ENCODE measurements at places on chromosomes 1 and 21.

- DNase-seq = no peak
Measured at GRCh38 chr1:43238991-43239469, 30.8 kb upstream of the TMEM125 start.

DNA sequence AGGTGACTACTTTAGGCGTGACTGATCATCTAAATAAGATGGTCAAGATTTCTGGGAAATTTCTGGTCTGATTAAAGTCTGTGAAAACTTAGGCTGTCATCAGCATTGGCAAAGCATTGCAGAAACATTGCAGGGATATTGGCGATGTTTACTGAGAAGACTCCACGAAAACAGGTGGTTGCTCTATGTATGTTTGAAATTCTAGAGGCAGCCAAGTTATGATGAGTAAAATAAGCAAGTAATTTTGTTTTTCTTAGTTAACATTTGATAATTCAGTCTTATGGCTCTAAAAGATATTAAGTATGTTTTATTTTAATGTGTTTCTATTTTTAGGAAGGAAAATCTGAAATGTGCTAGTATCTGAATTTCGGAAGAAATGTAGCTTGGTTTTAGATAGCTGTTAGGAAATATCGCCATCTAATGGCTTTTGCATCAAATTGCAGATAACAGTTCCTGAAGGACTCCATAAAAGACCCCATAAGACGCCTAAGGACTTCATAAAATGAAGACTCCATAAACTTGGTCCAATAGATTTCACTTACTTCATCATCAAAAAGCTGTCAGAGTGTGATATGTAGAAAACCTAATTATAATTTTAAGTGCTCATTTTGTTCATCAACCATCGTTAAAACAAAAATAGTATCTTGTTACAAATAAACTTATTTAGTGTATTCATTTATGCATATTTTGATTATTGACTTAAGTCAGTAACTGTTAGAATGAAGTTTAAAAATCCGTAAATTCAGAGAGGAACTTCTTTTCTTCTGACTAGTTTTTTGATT lies 344.6 kb downstream of the RYR2 start:
- DNase-seq = peak; percentile 37

- DNase-seq = no peak
Measured at GRCh38 chr1:109392037-109392787, 5.5 kb downstream of the SORT1 start.

DNA sequence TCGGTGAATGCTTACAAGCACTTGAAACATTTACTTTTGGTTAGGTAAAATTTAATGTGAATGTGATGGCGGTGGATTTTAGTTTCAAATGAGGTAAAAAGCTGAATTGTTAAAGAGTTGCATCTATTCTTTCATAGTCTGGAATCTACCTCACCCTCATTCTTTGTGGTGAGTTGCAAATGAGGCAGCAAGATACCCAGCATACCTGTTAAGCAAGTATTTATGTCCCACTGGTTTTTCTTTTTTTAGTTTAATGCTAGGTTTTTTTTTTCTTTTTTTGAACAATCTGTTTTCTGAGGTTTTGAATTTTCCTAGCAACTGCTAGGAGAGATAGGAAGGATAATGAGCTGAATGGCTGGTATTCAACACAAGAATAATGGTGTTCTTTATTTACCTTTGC lies 127.9 kb upstream of the CACYBP start:
- DNase-seq = no peak

DNA sequence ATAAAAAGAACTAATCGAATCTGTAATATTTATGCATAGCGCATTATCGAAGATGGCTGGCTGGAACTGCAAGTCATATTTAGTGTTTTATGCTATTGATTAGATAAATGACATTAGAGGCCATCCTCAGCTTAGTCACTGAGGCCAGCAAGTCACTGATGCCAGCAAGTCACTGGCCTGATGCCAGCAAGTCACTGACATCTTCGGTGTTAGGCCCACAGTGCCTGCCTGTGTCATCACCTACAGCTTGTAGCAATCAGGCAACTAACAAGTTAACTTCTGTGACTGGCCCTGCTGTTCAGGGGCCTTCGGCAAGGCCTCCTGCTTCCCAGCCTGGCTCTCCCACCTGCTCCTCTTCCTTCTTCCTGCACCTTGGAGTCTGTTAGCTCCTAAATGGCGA lies 65.6 kb upstream of the SCCPDH start:
- DNase-seq = no peak

DNA sequence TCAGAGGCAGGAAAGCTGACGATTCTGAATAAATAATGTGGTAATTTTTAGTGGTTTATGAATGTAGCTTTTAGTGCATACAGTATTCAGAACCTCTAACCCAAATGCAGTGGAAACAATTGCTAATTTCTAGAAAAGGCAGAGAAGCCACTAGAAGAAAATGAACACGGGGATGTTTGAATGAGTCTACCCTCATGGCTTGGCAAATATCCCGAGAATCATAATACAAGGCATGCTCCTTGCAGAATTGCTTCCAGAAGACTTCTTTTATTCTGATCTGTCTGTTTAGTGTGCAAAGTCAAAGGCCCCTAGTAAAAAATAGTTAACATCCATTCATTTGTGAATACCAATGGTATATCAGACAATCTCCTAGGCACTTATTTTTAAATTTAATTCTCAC lies 246.8 kb downstream of the LMO4 start:
- no peak for DNase-seq

DNA sequence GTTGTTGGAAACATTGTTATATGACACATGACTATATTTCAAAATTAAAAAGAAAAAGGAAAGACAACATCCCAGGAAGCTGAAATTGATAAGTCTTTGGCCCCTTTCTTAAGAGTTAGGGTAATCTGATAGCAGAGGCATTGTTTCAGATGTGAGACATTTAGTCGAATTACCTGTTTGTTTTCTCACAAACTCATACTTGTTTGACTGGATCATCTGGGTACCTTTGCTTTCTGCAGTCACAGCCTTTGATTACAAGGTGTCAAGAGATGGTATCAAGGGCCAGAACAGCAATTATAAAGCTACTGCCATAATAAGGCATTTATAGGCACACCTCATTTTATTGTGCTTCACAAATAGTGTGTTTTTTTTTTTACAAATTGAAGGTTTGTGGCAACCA lies 136.3 kb downstream of the DUSP10 start:
- no peak for DNase-seq

DNA sequence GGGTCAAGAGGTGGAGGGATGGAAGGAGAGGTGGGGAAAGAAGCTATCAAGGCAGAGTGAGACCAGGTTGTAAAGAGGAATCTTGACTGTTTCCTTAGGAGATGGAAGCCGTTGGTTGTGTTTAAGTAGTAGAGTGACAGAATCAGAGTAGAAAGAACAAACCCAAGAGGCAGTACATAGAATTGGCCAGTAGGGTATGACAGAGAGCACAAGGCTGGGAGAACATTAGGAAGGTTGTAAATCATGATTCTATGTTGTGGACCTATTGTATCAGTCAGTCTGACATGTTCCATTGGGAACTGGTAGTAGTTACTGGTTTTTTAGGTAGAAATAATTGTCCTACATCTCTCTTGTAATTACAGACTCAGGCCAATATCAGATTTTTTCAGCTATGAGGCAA lies 486.9 kb upstream of the USP24 start:
- peak; percentile 34 for DNase-seq

GRCh38 chr1:16367968-16368890 lies 1.2 kb downstream of the SZRD1 start:
- DNase-seq = no peak

GRCh38 chr1:169321539-169321938 lies 46.1 kb downstream of the NME7 start:
- no peak for DNase-seq

GRCh38 chr1:42940851-42941639 lies 17.6 kb downstream of the SLC2A1 start:
- DNase-seq = no peak

GRCh38 chr1:163442895-163443294 lies 121.1 kb downstream of the NUF2 start:
- no peak for DNase-seq

DNA sequence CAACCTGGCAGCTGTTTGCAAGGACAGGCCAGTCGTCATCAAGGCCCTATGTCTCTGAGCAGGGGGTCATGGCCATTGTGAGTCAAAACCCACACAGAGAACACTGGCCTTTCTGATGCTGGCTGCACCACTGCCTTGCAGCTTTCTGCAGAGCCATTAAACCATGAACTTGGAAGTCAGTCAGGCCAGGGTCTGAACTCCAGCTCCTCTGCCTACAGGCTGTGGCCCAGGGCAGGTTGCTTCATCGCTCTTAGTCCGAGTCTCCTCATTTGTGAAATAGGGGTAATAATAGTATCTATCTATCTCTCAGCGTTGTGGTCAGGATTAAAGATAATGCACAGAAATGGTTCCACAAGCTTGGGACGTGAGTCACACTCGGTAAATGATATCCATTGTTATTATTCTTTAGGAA lies 35.8 kb upstream of the HIVEP3 start:
- no peak for DNase-seq

DNA sequence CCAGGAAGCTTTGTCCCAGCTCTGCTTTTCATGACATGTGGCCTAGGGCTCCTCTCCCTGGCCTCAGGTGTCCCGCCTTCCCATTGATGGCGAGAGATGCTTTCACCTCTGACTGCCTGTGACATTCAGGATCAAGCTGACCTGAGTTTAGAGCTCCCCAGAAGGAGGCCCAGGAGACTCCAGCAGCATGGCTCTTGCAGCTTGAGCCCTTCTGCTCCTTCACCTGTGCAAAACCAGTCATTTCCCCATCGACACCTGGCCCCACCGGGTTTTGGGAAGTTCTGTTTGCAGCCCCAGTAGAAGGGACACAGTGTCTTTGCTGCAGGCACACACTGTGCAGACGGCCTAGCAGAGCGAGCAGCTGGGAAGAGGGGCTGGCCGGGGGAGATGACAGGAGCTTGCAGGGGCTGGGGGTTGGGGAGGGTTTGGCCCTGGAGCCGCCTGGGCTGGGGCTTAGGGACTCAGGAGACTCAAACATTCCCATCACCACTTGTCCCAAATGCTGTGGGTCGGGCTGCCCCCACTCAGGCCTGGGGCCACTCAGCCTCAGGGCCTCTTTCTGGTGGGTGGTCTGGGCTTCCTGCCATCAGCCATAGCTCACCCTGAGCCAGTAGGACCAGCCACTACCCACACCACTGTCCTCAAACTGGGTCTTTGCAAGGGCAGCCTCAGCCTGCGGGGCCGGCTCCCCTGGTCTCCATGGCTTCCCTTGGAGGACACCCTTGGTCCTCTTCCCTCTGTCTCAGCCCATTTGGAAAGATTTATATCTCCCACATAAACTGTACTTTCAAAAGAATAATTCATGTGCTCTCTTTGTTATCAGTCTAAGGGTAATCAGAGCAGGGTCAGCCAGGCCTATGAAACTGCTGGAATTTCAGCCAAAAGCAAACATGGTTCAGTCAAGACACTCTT lies 3.8 kb upstream of the EDN2 start:
- no peak for DNase-seq

DNA sequence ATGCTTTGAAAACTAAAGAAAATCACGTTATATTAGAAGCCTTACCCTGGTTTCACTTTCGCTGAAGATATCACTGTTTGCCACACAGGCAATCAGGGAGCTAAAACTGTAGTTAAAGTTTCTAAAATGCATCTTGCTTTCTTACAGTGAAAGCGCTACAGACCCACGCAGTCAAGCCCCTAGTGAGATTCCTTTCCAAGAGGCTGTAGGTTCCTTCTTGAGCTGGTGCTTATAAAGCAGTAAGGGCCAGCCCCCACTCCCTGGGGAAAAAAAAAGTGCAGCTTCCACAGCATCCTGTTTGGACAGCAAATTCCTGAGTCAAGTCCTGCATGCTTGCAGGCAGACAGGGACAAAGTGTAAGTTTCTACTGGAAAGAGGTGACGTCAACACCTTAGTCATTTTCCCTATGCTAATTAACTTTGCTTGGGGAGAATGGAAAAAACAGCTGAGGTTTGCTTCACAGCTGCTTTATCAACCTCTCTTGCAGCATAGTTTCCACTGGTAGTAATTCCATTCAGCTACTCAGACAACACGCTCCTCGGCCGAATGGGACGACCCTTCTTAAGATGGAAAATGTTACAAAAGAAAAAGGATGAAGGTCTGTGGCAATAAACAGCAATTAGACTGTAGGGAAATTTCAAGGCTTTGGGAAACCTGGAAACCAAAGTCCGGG lies 14.7 kb upstream of the KCNE1 start:
- DNase-seq = no peak

- DNase-seq = no peak
Measured at GRCh38 chr1:200206340-200206739, 178.8 kb downstream of the NR5A2 start.

DNA sequence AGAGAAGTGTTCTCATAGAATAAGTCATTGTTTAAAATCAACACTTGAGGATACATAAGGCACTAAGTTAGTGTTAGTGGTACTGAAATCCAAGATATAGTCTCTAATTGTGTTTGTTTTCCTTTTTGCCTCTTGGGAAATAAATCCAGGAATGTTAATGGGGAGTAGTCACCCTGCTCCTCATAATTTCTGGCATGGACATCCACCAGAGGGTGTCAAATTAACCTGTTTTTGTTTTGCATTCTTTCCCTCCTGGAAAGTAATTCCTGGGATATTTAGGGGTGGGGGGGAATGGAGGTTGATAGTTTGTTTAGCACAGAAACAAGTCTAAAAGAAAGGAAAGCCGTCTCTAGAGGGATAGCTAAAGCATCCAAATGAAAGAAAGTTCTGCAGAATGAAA lies 87.8 kb upstream of the MAP1LC3C start:
- DNase-seq = no peak

- no peak for DNase-seq
Measured at GRCh38 chr1:109240158-109241152, 8.9 kb upstream of the CELSR2 start.

GRCh38 chr1:239363930-239364329 lies 22.4 kb upstream of the CHRM3 start:
- DNase-seq = no peak

GRCh38 chr1:212359794-212360479 lies 54.7 kb downstream of the PACC1 start:
- DNase-seq = no peak

- DNase-seq = peak; percentile 48
Measured at GRCh38 chr1:64956733-64957441, 9.5 kb downstream of the JAK1 start.

DNA sequence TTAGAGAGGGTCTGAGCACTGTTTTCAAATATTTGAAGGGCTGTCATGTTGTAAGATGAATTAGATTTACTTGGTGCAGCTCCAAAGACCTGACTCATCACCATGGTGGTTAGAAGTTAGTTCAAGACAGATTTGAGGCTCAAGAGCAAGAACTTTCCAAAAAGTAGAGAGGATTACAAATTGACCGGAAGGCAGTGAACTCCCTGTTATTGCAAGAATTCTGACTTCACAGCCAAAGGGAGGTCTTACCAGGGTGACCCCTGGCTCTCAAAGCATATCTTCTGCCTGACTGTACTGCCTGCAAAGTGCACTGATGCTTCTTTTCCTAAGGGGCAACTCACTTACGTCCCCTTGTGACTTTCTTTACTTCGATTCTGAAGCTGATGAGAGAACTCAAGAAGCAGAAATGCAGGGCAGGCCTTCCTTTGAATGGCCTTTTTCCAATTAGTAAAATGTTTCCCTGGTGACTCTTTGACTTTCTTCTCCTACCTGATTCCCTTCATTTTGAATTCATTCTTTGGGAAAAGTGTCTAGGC lies 86.4 kb downstream of the NAV1 start:
- no peak for DNase-seq

Data from Jurkat, Clone E6-1 (cell line).